ENCODE measurements at places on chromosomes 12 and 14.
A peak's percentile ranks its signal among the peaks of the same experiment; 100 is the strongest.

- no peak for DNase-seq
Observed at GRCh38 chr14:97074856-97075255, 277.7 kb downstream of the VRK1 start.

DNA sequence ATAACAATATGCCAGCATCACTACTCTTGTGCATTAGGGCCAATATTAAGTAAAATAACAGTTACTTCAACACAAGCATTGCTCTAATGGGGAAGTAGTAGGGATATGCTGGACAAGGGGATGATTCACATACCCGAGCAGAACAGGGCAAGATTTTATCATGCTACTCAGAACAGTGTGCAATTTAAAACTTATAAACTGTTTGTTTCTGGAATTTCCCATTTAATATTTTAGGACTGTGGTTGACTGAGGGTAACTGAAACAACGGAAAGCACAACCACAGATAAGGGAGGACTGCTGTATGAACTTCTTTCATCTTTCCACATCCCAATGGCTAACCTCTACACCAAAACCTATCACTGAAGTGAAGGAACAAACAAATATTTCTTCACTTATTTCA, 36.8 kb downstream of the SARNP start:
- DNase-seq, result no peak

GRCh38 chr12:65881348-65881961, 57.2 kb downstream of the HMGA2 start:
- peak; percentile 32 for DNase-seq

DNA sequence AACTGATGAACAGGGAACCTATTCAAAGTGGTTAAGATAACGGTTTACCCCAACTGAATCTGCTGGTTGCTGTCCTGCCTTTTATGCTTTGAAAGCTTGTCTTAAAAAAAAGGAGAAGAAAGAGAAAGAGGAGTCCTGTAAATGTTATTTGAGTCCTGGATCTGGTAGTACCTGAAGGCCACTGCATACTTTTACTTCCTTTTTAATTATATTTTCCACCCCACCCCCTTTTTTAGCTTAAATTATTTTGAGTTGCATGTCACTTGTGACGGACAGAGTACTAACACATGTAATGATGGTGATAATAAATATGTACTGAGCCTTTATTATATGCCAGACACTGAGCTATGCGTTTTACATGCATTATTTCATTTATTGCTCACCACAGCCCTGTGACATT, 2.5 kb upstream of the AMIGO2 start:
- DNase-seq, result no peak

- DNase-seq, result no peak
Observed at GRCh38 chr12:56127485-56127887, 581 bp upstream of the ESYT1 start.

GRCh38 chr12:52575256-52575655, 1.6 kb upstream of the KRT74 start:
- no peak for DNase-seq

DNA sequence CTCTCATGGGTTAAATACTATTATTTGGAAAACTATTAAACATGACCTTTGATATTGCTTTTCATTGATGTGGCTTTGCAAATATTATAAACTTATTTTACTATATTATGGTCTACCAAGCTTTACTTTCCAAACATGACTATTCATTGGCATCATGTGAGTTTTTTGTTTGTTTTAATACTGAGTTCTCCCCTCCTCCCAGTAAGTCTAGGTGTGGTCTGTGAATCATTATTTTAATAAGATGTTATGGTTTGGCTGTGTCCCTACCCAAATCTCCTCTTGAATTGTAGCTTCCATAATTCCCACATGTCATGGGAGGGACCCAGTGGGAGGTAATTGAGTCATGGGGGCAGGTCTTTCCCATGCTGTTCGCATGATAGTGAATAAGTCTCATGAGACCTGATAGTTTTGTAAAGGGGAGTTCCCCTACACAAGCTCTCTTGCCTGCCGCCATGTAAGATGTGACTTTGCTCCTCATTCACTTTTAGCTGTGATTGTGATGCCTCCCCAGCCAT, 80.0 kb downstream of the BORCS5 start:
- DNase-seq, result no peak

DNA sequence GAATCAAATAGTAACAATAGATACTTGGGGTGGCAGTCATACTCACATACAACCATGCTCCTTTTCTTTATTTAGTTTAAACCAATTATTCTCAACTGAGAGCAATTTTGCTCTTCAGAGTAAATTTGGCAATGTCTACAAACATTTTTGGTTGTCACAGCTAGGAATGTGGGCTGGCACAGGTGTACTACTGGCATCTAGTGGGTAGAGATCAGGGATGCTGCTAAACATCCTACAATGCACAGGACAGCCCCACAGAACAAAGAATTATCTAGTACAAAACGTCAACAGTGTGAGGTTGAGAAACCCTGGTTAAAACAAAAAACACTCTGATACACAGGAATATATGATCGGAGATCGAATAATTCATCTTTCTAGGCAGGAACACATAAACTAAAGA, 186.5 kb downstream of the NELL2 start:
- peak; percentile 23 for DNase-seq

GRCh38 chr12:57816001-57816854, 2.3 kb downstream of the AVIL start:
- DNase-seq, result peak; percentile 41

DNA sequence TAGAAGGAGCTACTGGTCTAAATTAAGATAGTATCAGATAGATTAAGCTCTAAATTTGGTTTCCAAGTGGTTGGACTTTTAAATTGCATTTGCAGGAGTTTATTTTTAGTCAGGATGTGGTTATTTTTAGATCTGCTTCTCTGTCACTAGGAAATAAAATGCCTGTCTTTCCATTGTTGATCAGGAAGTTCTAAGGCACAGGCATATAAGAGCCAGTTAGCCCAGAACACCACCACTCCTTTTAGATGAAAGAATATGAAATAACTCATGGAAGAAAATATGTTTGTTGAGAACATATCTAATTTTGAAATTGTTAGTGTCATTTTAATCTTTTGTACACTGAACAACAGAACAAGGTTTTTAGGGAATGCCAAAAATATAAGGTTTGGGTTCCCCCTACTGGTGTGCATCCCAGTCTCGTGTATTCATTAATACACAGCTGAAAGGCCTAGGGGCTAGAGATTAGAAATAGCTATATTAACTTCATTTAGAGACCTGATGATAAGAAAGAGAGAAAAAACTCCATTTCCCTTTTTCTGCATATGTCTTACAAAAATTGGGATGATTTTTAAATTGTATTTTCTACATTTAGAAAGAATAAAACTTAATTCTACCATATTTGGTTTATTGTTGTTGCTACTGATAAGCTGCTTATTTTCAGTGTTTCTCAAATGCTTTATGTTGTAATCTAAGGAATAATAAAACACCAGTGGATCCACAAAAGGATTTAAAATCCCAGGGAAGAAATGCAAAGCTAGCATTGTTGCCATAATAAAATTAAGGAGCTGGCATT, 67.2 kb downstream of the RIC8B start:
- DNase-seq, result peak; percentile 44

DNA sequence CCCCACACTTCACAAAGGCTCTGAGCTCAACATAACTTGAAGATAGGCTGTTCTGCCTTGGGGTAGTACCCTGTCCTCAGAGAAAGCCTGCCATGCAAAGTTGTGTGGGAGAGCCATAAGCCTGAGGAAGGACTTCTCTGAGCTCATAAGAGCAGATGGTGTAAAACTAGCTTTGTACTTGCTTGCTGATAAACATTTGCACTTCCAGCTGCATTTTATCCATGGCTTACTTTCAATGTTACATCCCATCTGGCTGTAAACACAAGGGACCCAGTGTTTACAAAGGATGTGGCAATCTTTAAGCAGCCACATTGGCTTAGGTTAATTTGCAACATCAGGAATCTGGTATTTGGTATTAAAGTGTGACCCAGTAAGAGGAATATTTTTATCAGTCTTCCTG, 258.1 kb downstream of the IPO8 start:
- no peak for DNase-seq

DNA sequence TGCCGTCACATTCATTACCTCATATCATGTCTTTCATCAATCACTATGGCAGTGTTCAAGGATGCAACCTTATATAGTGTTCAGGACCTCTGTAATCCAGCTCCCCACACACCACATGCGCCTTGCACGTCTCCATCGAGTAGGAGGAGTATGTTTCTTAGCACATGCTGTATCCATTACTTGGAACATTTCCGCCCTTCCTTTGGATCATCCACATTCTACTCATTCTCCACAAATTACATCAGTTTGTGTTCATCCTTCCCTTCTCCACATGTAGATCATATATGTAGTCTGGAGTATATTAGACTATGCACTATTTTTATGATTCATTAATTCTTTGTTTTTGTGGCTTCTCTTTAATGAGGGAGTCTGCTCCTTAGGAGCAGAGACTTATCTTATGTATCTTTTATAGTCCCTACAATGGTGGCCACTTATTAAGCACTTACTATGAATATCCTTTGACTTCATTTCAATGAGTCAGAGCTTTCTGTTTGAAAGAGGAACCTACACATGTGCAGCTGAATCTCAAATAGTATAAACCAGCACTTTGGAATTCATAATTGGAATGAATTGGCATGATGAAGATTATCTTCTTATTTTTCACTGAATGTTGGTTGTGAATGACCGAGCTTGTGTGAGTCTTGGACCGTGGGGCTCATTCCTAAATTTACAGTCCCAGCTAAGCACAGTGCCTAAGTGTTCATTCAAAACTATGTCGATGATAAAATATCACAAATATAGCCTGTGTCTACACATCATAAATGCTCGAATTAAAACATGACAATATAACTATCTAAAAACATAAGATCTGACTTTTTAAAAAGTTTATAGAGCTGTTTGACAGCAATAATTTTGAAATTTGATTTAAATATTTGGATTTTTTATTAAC, 30.2 kb upstream of the NPAS3 start:
- no peak for DNase-seq

DNA sequence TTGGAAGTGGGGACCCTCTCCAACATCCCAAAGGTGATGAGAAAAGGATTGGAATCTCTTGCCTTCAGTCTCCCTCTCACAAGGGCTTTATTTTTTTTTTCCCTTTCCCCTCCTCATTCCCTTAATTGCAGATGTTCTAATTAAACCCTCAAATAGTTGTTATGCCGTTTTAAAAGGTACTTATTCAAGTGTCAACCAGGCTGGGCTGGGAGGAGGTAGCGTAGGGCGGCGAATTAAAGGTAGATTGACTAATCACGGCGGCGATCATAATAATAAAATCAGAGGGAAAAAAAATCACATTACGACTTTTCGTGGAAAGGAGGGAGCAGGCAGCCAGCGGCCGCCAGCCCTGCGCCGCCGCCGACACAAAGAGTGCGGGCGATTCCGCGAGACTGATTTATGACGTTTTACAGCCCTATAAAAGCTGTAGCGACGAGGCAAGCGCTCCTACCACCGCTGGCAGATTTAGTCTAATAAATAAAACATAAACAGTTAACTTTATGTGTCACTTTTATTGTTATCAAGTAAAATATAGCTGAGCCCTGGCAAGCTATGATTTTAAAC, 1.7 kb upstream of the HOXC4 start:
- no peak for DNase-seq

- no peak for DNase-seq
Observed at GRCh38 chr12:19997656-19998400, 370.5 kb upstream of the PDE3A start.

DNA sequence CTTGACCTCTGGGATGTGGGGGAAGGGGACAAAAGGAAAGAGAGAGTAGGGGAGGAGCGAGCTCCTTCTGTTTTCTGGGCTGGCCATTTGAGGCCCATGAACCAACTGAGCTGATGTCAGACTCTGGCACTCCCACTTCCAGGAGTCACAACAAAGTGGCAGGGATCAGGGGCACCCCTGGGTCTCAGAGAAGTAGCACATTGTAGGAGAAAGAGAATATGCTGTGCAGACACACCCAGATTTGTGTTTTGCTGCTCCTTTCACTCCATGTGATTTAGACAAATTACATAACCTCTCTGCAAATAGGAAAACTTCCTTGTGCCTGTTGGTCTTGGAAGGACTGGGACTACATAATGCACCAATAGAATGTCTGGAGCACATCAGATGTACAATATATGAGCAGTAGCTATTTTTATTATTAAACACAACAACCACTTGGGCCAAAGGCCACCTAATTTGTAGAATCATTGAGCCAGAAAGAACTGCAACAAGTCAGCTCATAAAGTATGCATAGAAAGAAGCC, 265.5 kb downstream of the ZFP36L1 start:
- DNase-seq, result peak; percentile 52

GRCh38 chr12:93614917-93615596, 42.6 kb downstream of the SOCS2 start:
- DNase-seq, result no peak

- no peak for DNase-seq
Observed at GRCh38 chr12:39986674-39987073, 119.2 kb downstream of the SLC2A13 start.

DNA sequence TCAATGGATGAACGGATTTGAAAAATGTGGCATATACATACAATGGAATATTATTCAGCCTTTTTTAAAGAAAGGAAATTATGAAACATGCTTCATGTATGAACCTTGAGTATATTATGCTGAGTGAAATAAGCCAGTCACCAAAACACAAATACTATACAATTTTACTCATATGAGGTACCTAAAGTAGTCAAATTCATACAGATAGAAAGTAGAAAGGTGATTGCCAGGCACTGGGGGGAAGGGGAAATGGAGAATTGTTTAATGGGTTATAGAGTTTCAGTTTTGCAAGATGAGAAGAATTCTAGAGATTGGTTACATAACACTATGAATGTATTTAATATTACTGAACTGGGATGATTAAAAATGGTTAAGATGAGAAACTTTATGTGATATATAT, 171.4 kb downstream of the TMTC3 start:
- DNase-seq, result no peak

All from T47D (cell line).